Activated gamma-delta T cell treated with Interleukin-2 at 50 U/mL for 16 hours (primary cell): ENCODE measurements at places on chromosomes 12 and 14.
A peak's percentile ranks its signal among the peaks of the same experiment; 100 is the strongest.

- no peak for DNase-seq
These were observed 53.9 kb downstream of the NTN4 start for GRCh38 chr12:95736631-95737030.

DNA sequence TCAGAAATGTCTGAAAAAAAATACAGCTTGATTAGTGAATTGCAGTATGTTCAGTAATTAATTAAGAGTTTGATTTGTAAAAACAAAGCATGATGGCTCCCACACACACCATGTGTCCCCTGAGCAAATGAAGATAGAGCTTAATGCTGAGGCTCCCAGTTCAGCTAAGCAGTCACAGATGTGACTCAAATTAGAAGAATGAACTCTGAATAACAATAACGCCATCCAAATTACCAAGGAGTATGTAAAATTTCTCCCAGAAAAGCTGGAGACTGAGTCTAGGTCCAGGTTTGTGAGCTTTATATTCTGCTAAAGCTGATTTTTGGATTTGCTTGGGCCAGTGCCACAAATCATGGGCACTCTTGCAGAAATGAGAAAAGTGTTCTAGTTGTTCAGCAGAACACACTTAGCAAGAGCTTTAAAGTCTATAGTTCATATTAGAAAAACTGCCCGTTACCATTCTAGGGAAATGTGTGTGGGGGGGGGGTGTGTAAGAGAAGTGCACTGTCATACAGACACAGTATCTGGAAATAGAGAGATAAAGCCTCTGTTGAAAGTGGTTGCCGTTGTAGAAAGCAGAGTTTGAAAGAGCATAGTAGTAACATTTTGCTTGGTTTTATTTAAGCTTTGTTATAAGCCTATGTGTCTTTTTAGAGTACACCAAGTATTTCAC, 253.1 kb downstream of the BCAT1 start:
- DNase-seq: no peak

DNA sequence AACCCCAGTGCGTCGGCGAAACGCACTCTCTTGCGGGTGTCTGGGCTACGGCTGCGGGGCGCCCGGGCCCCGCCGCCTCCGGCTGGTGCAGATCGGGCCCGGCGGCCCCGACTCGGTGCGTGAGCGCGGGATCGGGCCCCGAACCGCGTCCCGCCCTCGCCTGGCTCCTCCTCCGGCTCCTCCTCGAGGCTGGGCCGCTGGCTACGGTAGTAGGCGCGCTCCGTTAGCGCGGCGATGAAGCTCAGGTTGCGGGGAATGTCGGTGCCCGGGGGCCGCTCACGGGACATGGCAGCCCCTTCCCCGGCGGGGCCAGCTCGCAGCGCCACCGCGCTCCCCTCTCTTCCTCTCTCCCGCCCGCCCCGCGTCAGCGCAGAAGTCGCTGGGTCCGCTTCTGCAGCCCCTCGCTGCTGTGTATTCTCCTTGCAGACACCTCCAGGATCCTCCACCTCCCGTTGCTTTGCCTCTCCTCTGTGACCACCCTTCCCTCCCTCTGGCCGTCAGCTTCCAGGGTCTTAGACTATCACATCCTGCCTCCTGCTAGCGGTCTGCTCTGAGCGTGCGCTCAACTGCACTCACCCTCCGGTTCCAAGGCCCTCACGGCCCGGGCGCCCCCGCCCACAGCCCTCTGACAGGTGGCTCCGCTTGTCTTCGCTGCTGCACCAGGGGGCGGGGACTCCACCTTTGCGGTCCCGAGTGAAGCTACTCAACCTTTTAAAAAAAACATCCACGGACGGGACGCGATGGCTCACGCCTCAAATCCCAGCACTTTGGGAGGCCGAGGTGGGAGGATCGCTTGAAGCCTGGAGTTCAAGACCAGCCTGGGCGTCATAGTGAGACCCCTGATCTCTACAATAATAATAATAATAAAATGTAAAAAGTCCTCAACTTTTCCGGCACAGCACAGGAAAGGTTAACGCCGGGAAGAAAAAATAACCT, at the start of gene PPP1R3E:
PPP1R3E (minus strand) TSS at position 570 of the 936 bp plus-strand sequence; CDS start at position 287, 283 bp downstream.
- DNase-seq: peak; percentile 84

DNA sequence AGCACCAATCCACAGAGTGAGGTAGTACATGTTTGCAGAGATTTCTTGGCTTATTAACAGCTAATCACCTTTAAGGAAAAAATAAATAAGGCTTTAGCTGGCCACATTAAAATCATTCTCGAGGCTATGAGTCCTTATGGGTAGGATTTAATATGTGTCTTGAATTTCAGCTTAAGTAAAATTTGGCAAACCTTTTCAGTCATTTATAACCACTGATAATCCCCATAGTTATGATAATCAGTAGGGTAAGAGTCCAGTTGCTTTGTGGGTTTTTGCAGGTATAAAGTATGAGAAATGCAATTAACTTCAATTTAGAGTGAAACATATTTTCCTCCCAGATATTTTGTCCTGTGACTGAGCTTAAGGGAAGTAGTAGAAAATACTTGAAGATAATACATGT, 1458.9 kb upstream of the FLRT2 start:
- DNase-seq: no peak

- no peak for DNase-seq
These were observed 85.7 kb downstream of the ABCD2 start for GRCh38 chr12:39533951-39534350.

DNA sequence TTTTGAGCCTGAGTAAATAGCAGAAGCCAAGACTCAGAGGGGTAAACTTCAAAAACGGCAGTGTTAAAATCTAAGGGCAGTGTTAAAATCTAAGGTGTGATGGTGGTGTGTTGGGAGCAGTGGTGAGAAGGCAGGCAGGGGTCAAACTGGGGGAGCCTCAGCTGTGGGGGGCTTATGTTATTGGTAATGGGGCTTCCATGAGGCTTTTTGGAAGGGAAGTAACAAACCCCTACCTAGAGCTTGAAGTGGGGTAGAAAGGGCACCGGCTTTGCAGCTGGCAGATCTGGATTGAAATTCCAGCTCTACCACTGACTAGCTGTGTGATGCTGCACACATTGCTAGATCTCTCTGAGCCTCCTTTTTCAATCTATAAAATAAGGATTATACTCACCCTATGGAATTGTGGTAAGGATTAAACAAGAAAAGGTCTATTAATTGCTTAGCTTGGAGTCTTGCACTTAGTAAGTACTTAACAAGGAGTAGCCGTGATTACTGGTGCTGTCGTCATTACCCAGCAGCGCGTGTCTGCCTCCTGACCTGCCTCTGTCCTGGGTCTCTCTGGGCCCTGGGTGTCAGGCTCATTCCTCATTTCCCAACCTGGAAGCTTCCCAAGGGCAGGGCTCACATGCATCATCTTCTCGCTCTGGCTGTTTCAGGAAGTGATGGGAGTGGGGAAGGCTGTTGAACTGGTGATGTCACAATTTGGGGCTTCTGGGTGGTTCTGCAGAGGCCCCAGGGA, 18.5 kb upstream of the KRT80 start:
- no peak for DNase-seq

DNA sequence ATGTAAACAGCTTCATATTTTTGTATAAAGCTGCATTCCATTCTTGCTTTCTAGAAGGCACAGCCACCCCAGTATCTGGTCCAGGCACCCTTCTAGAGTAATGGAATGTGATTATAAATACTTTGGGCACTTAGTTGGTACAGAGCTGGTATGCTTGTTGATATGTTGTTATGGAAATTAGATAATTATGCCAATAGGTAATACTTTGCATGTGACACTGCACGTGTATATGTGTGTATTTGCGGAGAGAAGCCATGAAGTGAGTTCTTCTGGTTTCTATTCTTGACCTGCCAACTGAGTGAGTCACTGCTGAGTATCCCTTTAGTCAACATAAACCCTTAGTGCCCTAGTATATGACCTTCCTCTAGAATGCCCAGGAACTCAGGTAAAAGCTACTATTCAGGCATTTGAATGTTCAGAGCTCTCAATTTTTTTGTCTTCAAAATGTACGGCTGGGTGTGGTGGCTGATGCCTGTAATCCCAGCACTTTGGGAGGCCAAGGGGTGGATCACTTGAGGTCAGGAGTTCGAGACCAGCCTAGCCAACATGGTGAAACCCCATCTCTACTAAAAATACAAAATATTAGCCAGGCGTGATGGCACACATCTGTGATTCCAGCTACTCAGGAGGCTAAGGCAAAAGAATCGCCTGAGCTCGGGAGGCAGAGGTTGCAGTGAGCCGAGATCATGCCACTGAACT, 6.2 kb upstream of the TCP11L2 start:
- DNase-seq: no peak

GRCh38 chr12:113190761-113191160, 5.2 kb downstream of the RITA1 start:
- DNase-seq: no peak

- DNase-seq: peak; percentile 85
These were observed 92.0 kb downstream of the SCARB1 start for GRCh38 chr12:124771462-124772288.

DNA sequence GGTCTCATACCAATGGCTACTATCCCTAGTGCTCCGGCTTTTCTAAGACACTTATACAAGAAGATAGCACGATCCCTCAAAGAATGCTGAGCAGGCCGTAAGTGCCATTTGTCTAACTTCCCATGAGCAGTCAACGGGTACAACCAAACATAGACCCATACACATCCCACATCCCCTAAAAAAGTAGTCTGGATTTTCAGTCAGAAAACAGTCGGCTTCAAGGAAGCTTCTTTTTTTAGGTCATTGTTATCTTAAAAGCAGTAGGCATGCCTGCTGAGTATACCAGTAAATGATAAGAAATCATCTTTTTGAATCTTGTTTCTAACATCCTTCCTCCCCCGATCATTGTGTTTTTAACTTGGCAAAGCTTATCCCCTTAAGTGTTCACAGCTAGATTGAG, 19.8 kb downstream of the OSBPL8 start:
- DNase-seq: no peak

GRCh38 chr14:51436630-51437029, 196.6 kb downstream of the TMX1 start:
- DNase-seq: no peak

DNA sequence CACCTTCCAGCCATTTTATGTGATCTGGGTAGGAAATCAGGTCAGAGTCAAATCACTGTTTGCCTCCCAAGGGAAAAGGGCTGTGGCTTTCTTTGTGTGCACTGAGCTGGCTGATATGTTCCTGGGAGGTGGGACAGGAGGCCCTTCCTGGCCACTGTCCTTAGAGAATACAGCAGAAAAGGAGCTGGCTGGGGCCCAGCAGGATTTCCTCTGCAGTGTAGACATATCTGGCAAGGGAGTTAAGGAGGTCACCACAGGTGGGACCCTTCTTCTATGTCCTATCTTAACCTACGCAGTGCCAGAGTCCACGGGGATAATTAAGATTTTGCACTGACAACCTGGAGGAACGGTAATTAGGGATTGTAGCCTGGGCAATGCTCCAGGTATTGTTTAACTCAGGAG, 145.3 kb downstream of the NTF3 start:
- DNase-seq: no peak

- peak; percentile 23 for DNase-seq
These were observed 2.2 kb downstream of the CDK2AP1 start for GRCh38 chr12:123269395-123269892.

DNA sequence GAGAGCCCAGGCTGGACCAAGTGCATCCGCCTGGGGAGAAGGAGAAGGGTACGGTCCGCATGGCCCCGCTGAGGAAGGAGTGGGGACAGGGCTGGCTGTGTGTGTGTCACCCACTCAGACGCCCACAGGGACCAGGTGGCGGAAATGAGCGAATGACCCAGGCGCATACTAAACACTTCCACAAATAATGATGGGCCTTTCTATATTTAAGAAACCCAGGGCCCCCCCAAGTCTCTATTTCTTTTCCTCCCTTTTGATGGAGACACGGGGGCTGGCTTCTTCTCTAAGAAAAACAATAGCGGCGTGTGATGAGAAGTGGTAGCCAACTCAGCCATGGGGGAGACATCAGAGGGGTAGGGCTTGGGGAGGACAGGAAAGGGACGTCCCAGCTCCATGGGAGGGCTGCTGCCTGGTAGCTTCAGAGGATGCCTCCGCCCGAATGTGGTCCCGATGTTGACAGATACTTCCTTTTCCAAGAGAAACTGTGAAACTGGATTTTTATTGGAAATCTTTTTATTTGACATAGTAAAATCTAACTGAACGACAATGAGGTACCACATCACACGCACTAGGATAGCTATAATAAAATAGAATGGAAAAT, 6.3 kb upstream of the MAP1LC3B2 start:
- no peak for DNase-seq

DNA sequence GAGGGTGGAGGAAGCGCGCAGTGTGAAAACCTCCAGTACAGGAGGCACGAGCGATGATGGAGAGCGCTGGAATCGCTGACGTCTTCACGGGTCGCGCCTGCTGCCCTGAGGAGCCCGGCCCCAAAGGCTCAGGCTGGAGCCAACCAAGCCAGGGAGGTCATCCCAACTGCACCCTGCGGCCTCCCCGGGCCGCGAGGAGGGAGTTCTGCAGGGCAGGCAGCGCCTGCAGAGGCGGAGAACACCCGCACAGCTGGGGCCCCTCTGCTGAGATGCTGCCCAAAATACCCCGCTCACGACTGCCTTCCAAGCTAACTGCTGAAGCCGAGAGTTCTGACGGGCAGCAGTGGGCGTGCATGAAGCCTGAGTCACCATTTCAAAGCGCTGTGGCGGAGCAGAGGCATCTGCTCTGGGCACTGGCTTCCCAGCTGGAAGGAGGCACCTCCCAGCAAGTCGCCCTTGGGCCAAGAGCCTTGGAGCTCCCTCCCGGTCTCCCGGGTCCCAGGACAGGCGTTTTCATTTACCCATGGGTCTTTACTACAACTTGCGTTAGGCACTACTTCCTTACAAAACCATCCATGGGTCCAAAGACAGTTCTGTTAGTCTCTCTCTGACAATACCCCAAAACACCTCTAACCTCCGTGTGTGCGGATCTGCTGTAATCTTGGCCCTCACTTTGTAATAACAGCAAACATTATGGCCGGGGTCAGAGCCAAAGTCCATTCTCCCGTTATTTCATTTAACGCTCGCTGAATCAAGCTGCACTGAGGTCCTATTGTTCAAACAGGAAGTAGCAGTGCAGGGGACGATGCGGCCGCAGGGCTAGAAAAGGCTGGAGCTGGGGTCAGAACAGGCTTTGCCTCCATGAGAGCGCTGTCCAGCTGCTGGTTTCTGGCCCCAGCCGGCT, 60.1 kb upstream of the RIMBP2 start:
- DNase-seq: peak; percentile 26

- DNase-seq: peak; percentile 72
These were observed 3.2 kb upstream of the DYNC1H1 start for GRCh38 chr14:101961011-101961721.

GRCh38 chr12:103642240-103642864, 55.3 kb downstream of the STAB2 start:
- no peak for DNase-seq

DNA sequence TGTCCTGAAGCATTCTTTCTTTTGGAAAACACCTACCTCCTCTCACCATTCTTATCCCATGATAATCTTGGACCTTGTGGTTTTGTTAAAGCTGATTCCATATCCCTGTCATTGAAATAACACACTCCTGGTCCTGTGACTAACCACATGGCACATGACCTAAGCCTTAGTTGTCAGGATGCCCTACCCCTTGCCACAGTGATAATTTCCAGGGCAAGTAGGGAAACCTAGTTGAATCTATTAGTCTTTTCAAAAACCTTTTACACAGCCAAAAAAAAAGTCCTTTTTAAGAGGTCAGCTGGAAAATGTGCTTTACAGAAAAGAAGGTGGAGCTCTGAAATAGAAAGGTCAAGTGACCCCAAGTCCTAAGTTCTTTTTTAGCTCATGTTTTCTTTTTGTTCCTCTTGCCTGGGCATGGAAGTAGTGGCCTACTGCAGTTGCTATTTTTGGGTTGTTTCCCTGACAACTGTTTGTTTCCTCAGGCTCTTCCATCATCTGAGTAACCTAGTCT, 608.4 kb downstream of the LRFN5 start:
- no peak for DNase-seq
